Thyroid gland (tissue), 4 donors: ENCODE measurements at places on chromosomes 4 and X. TPM values are rescaled to one million over a fixed set of nuclear protein-coding genes. Genes with fewer than 3 reads are reported as not detected.

The GATA1 gene
- not detected for total RNA-seq

The RP2 gene
- 12.9 TPM for total RNA-seq

- DNase-seq, result no peak
These were observed 168.3 kb downstream of the TMA16 start for GRCh38 chr4:163662768-163663167.

DNA sequence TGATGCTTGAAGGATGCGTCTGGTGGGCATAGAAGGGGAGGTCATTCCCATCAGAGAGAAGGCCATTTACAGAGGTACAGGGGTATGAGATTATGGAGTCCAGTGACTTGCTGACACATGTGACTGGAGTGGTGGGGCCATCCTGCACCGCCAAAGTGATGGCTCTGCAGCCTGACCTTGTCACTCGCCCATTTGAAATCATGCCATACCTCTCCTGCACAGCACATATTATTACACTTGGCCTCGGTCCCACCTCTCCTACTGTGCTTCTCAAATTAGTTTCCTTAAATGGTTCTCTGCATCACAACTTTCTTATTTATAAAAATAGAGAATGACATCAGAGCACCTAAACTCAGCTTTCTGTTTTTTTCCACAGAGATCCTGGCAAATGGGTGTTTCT is 60.7 kb upstream of the HAND2 start:
- DNase-seq, result no peak

- DNase-seq, result no peak
These were observed 93.2 kb downstream of the MBNL3 start for GRCh38 chrX:132395645-132396044.

DNA sequence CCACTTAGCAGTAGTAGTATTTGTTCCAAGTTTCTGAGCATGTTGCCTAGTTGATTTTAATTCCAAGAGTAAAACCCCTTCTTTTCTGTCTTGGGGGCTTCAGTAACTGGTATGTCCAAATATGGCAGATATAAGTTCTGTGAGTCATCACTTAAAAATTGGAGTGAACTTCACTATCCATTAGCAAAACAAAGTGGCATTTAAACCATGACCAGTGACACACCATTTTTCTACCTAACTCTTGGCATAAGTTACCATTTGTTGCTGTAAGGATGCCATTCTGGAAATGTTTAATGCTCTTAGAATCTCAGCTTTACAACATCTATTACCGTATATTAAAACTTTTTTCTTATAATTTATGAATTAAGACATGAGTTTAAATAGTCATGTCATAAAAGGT is 102.0 kb downstream of the CBR4 start:
- no peak for DNase-seq
